Keratinocyte (primary cell): ENCODE measurements at places on chromosomes 2 and 18.

DNA sequence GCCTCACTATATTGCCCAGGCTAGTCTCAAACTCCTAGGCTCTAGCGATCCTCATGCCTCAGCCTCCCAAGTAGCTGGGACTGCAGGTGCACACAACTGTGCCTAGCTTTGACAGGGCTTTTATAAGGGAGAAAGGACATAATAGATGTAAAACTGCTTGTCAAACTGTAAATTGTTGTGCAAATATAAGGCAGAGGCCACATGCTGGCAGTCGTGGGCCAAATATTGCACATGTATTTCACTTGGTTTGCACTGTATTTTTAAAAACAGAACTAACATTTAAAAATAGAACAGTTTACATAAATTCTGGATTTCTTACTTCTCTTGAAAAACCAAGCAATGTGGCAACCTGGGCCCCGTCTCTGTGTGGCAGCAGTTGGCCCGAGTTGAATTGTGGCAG lies 31.2 kb upstream of the MYO3B start:
- no peak for DNase-seq

GRCh38 chr2:15939854-15940660 lies at the start of gene MYCN:
MYCN (plus strand) TSS chr2:15940550; CDS start chr2:15942065, 1,515 bp downstream.
- no peak for DNase-seq

DNA sequence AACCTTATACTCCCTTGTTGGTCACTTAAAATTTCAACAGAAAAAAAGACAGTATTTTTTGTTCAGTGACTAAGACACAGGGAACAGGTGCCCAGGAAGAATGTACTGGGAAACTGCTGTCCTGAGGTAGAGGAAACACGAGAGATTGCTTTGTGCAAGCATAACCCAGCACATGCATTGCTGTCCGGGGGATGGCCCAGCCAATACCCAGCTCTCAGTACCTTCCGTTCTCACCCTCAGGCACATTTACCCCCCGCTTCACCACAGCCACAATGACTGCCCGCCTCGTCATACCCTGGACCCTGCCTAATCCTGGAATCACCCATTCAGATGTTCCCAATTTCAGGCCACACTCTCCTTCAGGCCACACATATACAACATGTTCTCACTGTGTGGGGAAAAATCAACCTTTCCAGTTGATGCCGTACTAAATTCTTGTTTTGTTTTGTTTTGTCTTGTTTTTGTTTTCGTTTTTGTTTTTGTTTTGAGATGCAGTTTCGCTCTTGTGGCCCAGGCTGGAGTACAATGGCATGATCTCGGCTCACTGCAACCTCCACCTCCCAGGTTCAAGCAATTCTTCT lies 140.7 kb downstream of the ESCO1 start:
- no peak for DNase-seq

DNA sequence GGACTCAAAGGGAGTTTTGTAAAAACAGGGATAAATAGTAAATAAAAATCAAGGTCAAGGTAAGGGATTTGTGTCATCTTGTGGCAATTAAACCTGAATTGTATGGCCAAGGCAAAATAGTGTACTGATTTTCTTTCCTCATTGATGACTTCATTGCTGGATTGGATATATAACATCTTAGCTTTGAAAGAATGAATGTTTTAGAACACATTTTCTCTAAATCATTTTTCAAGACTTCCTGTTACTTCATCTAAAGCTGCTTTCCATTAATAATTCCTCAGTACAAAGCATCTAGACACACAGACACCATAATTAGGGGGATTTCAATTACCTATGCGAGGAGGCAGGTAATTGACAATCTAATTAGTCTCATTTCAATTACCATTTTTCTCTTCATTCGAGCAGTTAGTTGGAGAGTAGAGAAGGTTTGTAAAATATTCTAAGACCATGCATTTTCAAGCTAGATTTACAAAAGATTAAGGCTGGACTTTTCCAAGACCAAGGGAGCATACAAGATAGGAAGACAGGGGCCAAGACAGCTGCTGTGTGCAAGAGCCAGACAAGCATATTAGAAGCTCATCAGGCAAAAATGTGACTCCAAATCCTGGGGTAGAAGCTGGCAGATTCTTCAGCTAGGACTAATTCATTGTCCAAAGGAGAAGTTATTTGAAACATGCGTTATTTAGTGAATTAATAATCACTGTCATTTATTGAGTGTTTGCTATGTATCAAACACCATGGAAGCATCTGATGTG lies 253.6 kb downstream of the EPHA4 start:
- DNase-seq: no peak

DNA sequence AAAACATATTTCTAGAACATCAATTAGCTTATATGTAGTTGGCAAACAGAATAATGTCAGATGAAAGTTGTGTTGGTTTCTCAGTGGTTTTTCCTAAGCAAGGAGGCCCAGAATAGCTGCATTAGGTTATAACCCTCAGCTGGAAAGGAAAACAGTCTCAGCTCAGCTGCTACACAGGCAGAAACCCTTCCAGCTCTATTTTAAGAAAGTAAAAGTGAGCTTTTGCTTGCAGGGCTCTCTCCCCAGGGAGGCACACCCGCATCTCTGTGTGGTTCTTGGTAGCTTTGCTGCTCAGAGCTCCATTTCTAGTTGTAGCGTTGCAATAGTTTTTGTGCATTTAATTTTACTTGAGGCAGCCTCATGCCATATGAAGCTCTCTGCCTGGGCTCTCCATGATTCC lies 54.6 kb downstream of the PIKFYVE start:
- DNase-seq: no peak

DNA sequence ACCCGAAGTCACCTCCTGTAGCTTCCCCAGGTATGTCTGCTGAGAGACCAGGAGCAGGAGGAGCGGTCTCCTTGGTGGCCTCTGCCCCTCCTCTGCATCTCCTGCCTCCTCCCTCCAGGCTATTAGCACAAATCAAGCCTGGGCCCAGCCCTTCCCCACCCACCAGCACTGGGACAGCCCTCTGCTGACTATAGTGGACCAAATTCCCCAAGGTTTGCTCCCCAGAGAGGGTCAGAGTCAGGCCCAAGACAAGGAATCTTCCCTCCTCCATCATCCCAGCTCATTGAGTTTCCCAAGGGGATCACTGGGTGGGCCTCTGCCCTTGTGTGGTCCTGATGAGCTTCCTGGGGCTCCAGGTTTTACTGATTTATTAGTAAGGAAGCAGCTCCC lies 62.1 kb downstream of the EMILIN2 start:
- DNase-seq: no peak

DNA sequence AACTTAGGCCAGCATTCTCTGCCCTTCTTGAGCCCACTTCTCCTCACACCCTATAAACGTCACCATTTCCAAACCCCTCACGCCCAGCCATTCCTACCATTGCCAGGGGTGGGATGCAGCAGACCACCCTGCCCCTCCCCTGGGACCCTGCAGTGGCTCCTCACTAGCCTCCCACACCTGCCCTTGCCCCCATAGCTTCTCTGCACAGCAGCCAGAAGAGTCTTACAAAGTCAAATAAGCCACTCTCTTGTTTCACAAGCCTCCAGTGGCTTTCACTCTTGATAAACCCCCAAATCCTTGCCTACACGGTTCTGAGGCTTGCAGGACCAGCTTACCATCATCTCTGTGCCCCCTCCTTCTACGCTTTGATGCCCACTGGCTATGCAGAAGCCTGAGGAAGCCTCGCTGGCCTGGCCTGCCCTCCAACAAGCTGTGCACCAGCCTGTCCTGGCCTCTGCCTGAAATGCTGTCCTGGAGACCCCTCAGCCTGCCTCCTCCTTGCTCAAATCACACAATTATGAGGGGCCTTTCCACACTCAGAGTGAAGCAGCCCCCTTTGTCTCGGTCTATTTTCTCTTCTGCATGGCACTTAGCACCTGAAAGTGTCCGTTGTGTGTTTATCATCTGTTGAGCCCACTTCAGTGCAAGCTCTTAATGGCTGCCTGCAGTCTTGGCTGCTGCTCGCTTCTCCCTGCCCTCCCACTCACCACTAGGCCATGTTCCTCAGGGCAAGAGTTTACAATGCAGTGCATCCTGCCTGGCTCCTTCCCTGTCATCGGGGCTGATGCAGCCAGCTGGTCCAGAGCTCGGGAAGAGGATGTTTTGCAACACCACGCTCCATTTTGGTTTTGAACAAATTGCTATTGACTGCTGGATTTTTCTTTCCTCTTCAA lies 82.6 kb upstream of the RGPD5 start:
- DNase-seq: no peak

- DNase-seq: no peak
These were observed 4.8 kb downstream of the SPAG16 start for GRCh38 chr2:213288913-213289700.

GRCh38 chr18:10240973-10241372 lies 213.5 kb upstream of the APCDD1 start:
- DNase-seq: no peak

DNA sequence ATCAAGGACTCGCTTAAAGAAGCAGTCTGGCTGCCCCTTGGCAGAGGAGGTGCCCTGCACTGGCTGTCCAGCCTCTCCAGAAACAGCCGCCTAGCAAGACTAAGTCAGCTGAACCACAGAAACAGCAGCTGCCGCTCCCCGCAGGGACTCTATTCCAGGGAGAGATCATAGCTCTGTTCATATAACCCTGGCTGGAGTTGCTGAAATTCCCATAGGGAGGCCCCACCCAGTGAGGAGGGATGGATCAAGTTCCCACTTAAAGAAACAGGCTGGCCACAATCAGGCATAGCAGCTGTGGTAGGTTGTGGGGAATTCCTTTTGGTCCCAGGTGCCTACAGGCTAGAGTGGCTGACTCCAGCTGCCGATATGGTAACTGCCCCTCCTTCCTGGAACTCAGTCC lies 74.2 kb upstream of the MC4R start:
- no peak for DNase-seq

GRCh38 chr2:25561136-25561850 lies 112.1 kb downstream of the DTNB start:
- no peak for DNase-seq

DNA sequence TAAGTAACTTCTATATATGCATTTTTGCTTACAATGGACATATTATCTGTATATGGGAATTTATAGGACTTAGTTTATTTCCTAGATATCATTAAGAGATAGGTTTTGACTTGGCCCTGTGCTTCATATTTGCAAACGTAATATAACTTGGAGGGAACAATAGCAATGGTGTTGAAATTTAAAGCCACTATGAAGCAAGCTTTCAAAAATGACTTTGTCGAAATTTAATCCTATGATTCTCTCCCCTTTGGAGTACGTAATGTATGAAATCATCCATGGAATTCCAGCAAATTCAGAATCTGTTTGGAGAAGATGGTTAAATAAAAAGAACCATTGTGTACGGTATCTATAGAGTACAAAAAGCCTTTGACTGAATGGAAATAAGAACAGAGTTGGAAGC lies 486.3 kb downstream of the ARHGAP15 start:
- no peak for DNase-seq

DNA sequence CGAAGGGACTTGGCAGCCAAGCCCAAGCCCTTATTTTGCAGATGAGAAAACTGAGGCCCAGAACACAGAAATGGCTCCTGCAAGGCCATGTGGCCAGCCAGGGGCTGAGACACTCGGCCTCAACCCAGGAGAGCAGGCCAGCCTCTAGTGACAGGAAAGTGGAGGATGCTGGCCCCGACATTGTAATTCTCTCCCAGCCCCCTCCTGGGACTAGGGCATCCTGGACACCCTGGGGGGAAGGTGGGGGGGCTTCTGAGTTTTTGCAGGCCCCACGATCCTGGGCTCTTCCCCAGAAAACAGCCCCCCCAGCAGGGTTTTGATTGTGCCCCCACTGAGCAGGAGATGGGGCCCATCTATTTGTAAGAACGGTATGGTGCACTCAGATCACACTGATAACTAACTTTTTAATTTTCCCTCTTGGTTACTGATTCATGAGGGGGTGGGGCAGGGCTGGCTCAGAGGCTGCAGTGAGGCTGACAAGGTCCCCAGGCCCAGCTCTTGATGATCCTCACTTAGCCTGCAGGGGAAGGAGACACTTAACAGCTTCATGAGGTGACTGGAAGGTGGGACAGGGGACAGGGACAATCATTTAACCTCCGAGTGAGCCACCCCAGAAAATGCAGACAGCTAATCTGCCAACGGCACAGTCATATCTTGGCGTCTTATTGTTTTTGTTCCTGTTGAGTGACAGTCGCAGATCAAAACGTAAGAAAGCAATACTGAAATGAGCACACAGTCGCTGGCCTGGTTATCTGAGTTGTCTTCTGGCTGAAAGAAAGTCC lies 18.9 kb downstream of the SMAD7 start:
- no peak for DNase-seq

GRCh38 chr2:158297606-158298005 lies 158.9 kb downstream of the CCDC148 start:
- DNase-seq: no peak

DNA sequence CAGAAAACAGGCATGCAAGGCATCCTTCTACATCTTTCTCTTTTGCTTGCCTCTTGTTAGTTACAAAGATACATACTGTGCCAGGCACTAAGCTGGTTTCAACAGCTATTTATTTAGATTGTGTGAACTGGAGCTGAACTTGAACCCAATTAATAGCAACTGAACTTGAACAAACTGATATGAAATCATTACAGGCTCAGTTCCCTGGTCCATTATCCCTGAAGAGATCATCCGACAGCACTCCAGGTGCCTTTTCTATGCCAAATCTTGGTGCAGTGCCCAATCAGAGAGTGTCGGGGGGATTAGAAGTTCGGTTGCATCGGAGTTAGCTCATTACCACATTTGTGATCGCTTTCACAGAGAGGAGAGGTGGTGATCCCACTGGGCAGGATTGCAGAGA lies 477.6 kb downstream of the PARD3B start:
- no peak for DNase-seq

- DNase-seq: no peak
These were observed 32.8 kb downstream of the COBLL1 start for GRCh38 chr2:164808776-164809175.

DNA sequence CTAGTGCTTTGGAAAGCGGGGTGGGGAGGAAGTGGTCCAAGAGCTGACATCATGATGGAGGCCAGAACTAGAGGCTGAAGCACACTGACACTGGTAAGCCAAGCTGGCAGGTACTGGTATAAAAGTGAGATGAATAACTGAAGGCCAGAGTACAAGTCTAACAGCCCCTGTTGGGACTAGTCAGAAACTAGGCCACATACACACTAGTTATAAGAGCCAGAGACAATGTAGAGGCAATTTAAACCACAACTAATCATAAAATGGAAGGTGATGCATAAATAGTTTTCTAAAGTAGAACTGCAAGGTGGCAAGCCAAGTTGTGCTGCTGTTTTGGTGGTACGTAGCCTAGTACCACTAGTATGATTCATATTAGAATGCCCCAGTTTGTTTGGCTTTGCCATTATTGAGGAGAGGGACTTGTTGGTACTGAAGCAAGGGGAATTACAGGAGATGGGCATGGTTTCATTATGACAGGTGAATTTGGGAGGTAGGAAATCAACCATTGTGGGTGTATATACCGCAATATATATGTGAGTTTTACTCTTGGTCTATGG lies 57.6 kb downstream of the GDF7 start:
- no peak for DNase-seq

GRCh38 chr2:25201265-25201664 lies 32.9 kb upstream of the POMC start:
- no peak for DNase-seq

- DNase-seq: no peak
These were observed 7.2 kb downstream of the MTHFD2 start for GRCh38 chr2:74205596-74205995.

GRCh38 chr2:72454189-72454588 lies 306.5 kb upstream of the CYP26B1 start:
- no peak for DNase-seq
